ENCODE measurements at places on chromosomes 7 and 10.

GRCh38 chr10:114773197-114773532 is 48.4 kb upstream of the FHIP2A start:
- no peak for DNase-seq

GRCh38 chr10:20303453-20304152 is 487.4 kb downstream of the PLXDC2 start:
- no peak for DNase-seq

- no peak for DNase-seq
Observed at GRCh38 chr10:102511583-102512274, 8.0 kb downstream of the SUFU start.

DNA sequence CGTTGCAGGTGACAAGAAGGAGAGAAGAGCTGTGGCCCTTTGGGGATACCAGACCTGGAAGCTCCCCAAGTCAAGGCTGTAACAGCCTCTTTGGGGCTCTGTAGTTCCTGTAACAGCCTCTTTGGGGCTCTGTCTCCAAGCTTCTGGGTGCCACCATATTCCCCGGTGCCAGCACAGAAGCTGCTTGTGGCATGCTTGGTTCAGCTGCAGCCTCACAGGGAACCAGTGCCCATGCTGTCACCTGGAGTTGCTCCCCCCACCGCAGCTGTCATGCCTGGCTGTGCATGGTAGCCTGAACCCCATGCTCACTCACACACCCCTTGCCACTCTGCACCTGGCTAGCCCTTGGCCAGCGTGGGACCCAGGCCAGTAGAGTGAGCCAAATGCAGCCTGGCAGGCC is 109.1 kb downstream of the ELAPOR2 start:
- no peak for DNase-seq

GRCh38 chr10:105473170-105473569 is 832.1 kb downstream of the SORCS3 start:
- DNase-seq, result no peak

- no peak for DNase-seq
Observed at GRCh38 chr10:6211671-6212635, 9.2 kb downstream of the PFKFB3 start.

DNA sequence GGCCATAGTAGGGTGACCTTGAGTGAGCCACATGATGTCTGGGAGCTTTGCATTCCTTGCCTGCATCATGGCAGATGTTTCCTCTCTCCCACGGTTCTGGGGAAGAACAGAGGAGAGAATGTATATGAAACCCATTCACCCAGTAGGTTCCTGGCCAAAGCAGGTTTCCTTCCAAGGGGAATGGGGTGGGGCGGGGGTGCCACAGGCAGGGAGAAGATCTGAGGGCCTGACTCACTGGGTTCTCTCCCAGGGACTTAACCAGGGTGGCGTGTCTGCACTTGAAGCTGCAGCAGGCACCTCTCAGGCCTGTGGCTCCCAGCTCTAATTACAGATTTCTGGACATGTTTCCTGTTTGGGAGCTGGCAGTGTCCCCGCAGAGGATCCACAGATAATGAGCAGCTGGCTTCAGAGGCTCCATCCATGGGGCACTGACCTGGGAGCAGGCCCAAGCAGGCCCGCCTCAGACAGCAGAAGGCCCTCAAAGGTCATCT is 50.2 kb upstream of the ZMIZ1 start:
- no peak for DNase-seq

GRCh38 chr10:66144016-66144415 is 781.8 kb upstream of the LRRTM3 start:
- DNase-seq, result no peak

GRCh38 chr7:30166841-30167235 is 32.1 kb downstream of the MTURN start:
- no peak for DNase-seq

- no peak for DNase-seq
Observed at GRCh38 chr7:2893411-2893861, 49.3 kb upstream of the GNA12 start.

DNA sequence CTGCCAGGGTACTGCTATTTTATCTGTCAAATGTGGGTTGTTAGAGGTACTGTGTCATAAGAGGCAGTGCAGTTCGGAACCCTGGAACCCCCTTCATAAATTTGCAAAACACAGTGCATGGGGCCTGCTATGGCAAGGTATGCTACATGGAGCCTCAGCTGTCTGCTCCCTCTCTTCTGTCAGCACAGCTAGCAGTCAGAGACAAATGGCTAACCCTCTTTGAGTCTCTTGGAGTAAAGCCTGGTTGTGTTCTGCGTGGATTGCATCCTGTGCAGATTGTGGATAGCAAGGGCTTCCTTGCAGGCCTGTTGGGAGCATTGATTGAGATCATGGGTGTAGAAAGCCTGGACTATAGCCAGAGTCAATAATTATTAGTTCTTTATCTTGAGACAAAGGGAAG is 397.8 kb downstream of the AUTS2 start:
- DNase-seq, result no peak

- DNase-seq, result no peak
Observed at GRCh38 chr7:120742372-120742771, 115.6 kb downstream of the TSPAN12 start.

- no peak for DNase-seq
Observed at GRCh38 chr10:78688901-78689583, 379.7 kb upstream of the ZMIZ1 start.

- DNase-seq, result no peak
Observed at GRCh38 chr10:123117644-123118417, 17.9 kb upstream of the HMX3 start.

DNA sequence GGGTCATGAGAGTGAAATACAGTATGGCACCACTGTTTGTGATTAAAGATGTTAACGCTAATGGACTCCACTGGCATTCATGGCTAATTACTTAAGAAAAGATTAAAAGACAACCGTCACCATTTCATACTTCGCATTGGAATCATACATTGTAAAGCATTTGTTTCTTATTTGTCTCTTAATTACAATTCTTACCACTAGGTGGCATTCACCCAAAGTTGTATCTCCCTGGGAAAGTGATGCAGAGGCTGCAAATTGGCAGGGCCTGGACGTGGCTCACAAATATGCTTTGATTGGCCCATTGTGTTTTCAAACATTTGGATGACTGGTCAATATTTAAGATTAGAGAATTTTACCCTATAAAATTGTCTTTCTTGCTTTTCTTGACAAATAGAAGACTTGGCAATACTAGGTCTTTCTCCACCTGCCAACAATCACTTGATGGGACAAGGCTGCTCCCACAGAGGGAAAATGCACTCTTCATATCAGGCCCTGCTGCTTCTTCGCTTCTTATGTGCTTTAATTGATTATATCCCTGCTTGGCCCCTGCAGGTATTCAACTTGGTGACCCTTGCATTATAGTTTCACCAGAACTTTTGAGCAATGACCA is 72.1 kb upstream of the STARD3NL start:
- no peak for DNase-seq

DNA sequence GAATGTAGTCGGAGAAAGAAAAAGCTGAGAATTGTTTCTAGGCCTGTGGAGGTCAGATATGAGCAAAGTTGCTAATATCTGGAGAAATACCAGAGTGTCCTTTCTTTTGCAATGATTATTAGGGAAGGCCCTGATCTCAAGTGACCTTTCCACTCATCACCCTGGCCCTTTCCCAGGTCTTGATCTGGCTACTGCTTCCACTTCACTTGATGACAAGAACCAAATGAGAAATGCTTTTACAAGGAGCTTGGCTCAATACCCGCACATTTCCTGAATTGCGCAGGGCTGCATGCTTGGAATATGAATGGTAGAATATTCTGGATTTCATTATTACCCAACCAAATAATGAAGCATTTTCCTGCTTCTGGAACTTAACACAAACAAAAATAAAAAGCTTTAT is 104.6 kb downstream of the ITGB8 start:
- no peak for DNase-seq

- no peak for DNase-seq
Observed at GRCh38 chr10:71966046-71967004, 2.1 kb downstream of the CHST3 start.

- no peak for DNase-seq
Observed at GRCh38 chr10:102732661-102733060, 11.1 kb upstream of the WBP1L start.

GRCh38 chr10:22911889-22912762 is 15.7 kb upstream of the ARMC3 start:
- no peak for DNase-seq

DNA sequence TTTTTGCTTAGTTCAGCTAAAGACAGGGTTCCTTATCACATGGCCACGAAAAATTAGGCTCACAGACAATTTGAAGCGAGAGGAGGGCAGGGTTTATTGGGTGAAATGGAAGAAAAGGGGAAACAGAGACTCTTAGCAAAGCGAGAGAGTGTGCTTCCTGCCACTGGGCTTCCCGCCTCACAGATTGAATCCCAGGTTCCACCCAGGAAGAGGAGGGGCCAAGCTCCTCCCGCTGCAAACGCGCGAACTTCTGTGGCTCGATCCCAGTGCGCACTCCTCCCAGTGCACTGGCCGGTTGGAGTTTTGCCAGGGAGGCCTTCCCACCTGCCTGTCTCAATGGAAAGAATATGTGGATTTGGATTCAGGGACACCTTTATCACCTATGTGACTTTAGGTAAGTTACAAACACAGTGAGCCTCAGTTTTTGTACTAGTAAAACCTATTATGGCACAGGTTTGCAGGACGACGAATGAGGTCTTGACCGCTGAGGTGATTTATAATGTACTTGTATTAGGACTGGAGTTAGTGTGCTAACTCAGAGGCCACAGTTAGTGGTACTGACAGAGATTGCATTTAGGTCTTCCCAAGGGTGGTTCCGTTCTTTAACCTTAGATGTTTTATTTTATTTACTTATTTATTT is 48.5 kb upstream of the SP8 start:
- no peak for DNase-seq

GRCh38 chr10:58531084-58531695 is 18.5 kb downstream of the BICC1 start:
- DNase-seq, result peak; percentile 13

GRCh38 chr7:44078521-44078920 is 3.8 kb downstream of the POLM start:
- no peak for DNase-seq

DNA sequence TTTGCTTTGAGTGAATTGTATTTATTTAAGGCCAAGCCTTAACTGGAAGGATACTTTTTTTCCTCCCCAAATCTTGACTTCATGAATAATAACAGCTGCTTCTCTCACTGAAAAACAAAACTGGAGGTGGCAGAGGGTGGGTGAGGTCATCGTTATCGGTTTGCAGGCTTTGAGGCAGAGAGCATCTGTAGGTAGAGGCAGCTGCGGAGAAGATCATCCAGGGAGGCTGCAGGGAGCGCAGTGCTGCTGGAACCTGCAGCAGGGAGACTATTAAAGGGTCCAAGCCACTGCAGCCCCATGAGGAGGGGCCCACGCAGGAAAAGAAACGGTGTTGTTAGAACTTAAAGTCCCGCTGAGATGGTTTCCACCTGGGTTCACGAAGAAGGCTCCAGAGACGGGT is 112.1 kb upstream of the SDK1 start:
- no peak for DNase-seq

- DNase-seq, result no peak
Observed at GRCh38 chr10:109846832-109847231, 76.5 kb downstream of the XPNPEP1 start.

DNA sequence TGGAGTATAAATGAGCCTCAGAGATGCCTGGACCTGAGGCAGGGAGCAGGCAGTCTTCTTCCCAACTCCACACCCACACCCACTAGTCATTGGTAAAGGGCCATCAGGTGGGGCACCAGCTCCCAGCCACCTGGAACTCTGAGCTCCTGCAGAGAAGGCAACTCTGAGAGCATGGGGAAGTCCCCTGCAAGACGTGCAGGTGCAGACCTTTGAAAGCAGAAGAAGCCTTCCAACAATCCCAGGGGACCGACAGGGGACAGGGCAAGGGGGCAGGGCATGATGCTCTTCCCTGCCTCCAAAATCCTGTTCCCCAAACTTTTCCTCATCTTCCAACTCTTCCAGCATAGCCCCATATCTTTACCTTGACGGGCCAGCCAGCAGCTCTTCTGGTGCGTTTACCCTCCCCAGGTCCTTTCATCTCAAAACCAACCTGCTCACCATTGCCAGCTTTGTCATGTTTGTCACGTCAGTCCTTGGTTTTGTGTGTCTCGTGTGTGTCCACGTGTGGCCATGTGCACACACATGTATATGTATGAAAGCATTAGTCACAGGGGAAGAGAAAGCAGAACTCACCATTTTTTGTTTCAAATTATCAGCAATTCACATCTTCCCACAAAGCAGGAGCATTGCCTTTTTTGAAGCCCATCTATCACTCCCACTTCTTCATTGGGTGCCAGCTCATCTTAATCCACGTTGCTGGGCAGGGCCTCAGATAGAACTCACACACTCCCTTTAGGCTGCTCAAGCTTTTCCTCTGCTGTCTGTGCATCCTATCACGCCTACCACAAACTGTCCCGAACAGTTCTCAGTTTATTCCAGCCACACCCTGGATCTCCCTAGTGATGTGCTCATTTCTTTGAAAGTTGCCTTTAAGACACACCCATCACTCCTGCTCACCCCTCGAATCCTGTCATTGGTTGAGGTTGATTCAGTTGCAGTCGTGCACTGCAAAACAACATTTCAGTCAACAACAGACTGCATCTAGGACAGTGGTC is 41.0 kb upstream of the AMPH start:
- DNase-seq, result no peak

DNA sequence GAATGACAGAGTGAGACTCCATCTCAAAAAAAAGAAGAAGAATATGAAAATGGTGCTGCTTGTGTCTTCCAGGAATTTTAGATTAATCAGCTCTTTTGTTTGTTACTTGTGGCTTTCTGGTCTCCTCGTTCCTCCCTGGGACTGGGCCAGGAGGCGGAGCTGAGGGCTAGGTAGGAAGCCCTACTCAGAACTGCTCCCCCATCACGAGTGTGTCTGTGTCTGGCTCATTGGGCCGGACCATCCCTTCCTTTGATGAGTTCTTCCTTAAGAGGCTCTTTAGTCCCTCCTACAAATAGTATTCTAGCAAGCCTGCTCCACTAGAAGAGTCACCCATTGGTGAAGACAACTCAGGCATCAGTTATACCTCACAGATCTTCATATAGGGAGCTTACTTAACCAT is 56.8 kb upstream of the YAE1 start:
- no peak for DNase-seq

GRCh38 chr10:99938563-99938962 is 71.2 kb downstream of the DNMBP start:
- no peak for DNase-seq

- no peak for DNase-seq
Observed at GRCh38 chr7:115911465-115911864, 119.1 kb downstream of the TFEC start.

- DNase-seq, result no peak
Observed at GRCh38 chr7:31883761-31884164, 186.4 kb downstream of the PDE1C start.

GRCh38 chr10:110268971-110269370 is 35.7 kb downstream of the SMNDC1 start:
- no peak for DNase-seq

DNA sequence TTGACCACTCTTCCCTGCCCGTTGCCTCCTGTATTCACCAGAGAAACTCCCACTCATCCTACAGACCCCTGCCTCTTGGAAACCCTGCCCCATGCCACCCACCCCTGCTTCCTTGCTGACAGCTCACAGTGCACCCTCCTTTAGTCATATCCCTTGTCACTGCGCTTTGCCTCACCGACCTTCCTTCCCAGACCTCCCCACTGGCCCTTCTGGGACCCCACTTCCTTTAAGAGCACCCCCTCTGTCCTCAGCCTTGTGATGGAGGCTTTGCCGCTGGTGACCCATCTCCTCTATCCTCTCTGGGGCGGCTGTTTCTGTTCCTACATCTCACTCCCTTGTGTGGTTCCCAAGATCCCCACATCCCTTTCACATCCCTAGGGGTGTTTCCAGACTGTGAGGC is 92.8 kb upstream of the ZMIZ1 start:
- DNase-seq, result no peak

Data from activated CD4-positive, alpha-beta T cell treated with anti-CD3 and anti-CD28 coated beads for 24 hours (primary cell).